ENCODE measurements at places on chromosomes 1 and 21.

DNA sequence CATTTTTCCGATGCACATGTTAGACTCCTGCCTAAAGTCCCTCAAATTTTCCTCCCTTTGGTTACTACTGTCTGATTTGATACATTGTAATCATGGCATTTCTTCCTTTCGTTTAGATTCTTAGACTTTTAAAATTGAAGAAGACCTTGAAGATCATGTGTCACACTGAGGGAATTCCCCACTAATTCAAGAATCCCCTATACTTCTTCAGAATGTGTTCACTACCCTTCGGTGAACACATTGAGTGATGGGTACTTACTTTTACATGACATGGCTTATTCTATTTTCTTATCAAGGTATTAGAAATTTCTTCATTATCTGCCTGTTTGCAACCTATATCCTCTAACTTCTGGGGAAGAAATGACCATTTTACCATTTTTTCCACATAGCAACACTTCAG lies 85.9 kb downstream of the LHX8 start:
- DNase-seq, result no peak

GRCh38 chr1:175155473-175155856 lies 37.1 kb downstream of the KIAA0040 start:
- no peak for DNase-seq

DNA sequence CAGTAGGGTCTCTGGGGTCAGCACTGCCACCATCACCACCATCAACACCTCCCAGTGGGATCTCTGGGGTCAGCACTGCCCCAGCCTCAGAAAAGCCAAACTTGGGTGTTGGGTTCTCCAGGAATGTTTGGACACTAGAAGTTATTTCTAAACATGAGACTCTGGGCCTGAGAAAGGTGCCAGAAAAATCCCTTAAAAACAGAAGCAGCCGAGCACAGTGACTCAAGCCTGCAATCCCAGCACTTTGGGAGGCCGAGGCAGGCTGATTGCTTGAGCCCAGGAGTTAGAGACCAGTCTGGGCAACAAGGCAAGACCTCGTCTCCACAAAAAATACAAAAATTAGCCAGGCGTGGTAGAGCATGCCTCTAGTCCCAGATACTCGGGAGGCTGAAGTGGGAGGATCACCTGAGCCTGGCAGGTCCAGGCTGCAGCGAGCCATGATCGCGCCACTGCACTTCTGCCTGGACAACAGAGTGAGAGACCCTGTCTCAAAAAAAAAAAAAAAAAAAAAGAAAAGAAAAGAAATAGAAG lies 470 bp downstream of the PTAFR start:
- no peak for DNase-seq

DNA sequence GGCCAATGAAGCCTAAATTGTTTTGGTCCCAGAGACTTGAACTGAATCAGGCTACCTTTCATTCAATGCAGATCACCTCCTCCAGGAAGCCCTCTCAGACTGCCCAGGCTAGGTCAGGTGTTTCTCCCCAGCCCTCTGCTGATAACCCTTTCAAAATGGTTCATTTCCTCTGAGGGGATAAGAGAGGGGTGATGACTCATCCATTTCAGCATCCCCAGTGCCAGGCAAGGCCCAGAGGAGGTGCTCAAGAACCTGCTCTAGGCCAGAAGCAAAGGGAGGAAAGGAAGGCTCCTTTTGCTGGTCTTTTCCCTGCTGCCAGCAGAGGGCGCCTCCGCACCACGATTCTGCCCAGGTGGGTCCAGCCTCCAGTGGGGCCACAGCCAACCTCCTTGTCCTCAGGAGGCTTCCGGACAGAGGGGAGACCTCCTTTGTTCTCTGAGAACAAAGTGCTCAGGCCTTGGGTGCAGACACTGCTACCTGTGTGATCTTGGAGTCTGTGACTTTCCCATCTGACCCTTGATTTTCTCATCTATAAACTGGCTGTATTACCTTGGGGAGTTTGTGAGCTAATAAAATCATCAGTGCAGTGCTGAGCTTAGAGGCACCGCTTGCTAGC lies 45.3 kb upstream of the ARHGEF10L start:
- DNase-seq, result peak; percentile 73

DNA sequence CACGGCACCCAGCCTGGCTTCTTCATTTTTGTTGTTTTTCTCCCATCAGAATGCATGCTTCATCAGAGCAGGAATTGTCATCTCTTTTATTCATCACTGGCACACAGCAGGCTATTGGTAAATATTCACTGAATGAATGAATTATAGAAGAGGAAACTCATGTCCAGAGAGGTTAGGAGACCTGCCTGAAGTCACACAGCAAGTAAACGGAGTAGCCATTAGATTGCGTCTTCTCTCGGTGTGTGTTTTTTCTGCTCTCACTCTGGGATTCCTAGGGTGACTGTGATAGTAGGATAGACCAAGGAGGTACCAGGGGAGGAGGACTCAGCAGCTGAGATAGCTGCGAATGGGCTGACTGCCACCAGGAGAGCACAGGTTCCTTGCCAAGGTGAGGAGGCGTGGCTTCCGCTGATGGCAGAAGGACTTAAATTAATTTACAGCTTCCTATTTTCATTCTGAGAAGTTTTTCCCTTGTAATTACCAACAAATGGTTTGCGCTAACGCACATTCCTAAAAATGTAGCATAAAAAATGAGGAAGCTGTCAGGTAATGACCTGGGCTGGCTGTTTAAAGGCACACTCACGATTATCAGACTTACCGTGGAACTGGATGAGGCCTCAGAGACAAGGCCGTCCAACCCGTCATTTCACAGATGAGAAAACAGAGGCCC lies 4.5 kb upstream of the NCMAP start:
- DNase-seq, result no peak

GRCh38 chr1:167934426-167935215 lies 1.9 kb upstream of the DCAF6 start:
- DNase-seq, result no peak

GRCh38 chr1:180175291-180175690 lies 20.6 kb downstream of the QSOX1 start:
- no peak for DNase-seq

All from fibroblast of skin of right biceps (primary cell).